Effector memory CD4-positive, alpha-beta T cell (primary cell): ENCODE measurements at places on chromosomes 16 and 17.

- no peak for DNase-seq
Observed at GRCh38 chr17:4946312-4946976, 1.9 kb downstream of the PFN1 start.

GRCh38 chr17:39706921-39707337, 7.1 kb downstream of the ERBB2 start:
- DNase-seq = no peak

DNA sequence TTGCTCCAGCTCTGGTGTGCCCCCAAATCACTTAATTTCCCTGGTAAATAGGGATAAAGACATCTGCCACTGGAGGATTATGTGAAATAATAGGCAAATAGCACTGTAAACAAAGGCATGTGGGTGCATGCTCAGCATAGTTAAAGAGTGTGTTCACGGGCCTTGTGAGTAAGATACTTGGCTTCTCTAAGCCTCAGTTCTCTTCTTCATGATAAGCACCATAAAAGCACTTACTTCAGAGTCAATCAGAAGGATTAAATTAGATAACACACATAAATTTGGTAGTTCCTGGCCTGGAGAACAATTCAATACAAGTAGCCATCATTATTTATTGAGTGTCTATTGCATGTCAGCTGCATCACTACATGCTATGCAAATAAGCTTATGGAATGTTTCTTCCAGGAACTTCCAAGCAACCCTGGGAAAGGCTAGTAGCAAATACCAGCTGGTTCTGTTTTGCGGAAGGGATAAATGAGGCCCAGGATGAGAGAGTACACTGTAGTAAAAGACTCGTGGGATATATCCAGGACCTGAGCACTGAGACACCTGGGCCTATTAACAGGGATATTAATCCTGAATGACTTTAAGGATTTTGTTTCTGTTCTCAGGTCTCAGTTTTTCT, 14.5 kb downstream of the CCL11 start:
- no peak for DNase-seq

DNA sequence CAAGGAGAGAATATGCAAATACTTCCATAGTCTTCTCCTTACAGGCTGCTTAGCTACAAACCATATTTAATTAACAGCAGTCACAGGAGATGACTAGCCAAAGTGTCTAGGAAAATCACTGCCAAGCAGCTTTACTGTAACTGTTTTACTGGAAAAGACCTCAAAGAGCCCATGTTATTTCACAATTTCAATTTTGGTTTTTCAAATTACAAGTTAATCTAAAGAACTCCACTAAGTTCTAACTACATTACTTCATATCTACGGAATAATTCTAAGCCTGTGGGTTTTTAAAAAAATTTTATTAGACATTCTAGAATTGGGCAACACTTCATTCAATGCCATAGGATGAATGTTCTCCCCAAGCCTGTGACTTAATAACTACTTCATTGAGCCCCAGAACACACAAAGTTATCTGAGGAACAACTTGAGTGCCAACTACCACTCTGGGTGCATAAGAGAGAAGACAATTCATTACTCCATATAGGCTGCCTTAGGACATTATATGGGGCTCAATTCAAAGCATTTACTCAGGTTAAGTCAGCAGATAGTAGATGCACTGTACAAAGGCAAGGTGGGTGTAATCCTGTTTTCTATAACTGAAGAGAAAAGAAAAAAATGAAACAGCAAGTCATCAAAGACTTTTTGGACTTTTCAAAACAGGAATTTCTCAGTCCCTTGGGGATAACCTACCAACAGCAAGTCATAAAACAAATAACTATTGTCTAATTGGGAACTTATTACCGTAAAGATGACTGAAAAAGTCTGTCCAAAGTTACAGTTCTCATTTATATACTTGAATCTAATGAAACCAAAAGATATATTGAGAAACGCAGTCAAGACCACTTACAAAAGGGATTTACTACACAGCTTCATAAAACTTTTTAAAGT, 33.0 kb downstream of the STAT3 start:
- no peak for DNase-seq

DNA sequence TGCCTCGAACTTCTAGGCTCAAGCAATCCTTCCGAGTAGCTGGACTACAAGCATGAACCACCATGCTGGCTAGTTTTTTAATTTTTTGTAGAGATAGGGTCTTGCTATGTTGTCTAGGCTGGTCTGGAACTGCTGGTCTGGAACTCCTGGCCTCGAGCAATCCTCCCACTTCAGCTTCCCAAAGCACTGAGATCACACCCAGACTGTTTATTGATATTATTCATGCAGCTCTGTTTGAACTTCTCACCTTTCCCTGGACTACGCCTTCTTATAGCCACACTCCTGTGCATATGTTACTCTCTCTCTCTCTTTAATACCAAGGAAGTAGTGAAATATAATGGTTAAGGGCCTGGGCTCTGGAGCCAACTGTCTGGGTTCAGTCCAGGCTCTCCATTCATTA, 4.6 kb downstream of the COG7 start:
- no peak for DNase-seq

GRCh38 chr17:76439314-76439928, 13.5 kb downstream of the UBE2O start:
- DNase-seq = no peak

DNA sequence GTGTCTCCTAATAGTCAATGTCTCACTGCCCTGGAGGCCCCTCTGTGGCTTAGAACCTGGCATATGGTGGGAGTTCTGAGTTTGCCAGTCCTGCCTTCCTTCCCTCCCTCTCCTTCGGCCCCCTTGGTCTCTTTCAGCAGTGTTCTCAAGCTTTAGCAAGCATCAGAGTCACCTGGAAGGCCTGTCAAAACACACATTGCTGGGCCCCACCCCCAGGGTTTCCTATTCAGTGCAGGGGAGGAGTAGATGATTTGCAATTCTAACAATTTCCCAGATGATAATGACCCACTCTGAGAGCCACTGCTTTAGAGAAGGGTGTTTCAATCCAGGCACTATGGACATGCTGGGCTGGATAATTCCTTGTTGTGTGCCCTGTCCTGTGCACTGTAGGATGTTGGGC, 26.4 kb upstream of the TMEM220 start:
- no peak for DNase-seq

DNA sequence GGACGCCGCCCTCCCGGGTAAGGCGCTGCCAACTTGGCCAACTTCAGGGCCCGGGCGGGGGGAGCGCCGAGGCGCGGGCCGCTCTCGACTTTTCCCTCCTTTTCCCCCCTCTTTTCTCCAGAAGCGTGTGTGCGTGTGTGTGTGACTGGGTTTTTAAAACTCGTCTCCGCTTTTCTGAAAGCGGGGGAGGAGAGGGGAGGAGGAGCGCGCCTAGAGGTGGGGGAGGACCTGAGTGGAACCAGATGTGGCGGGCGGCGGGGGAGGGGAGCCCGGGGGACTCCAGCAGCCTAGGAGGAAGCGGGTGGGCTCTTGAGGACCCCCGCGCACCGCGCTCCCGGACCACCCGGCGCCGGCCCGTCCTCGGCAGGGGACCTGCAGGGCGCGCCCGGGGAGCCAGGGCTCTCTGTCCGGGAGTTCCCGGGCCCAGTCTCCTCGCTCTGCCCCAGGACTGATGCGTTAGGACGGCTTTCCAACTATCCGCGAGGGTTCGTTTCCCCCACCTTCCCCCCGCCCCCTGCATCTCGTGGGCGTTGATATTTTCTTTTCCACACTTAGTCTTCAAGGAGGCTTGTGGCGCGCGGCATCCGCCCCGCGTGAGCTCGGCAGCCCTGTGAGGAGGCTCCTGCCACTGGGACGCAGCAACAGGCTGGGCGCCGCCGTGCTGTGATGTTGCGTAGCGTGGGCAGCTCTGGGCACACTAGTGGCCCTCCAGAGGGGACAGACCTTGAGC, 599 bp downstream of the MRC2 start:
- no peak for DNase-seq

DNA sequence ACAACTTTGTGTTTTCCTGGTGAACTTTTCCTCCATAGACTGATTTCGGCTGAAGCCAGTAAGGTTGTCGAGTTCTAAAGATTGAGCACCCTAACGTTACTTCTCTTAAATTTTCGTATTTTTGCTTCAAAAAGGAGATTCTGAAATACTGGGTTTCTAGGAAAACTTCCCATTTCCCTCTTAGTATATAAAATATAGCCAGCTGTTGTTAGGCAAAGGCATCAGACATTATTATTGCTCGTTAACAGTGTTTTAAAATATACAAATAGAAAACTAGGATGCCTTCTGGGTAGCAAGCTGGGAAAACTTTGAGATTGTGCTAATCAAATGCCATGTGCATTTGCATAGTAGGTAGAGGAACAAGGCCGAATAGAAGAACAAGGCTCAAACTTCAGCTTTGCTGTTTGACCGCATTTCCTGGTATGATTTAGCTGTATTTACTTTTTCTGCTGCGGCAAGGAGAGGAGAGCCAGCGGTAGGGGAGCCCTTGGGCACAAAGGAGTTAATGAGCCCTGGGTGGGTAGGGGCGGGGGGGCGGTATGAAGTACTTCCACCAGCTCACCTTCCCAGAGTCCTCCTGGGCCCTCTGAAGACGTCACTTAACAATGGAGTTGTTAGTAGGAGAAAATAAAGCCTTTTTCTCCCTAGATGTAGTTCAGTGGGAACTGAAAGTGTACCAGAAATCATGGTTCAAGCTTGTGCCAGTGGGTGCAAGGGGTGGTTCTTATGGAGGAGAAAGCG, 151.9 kb downstream of the MSI2 start:
- DNase-seq = no peak

GRCh38 chr17:35645923-35646322, 58.8 kb downstream of the AP2B1 start:
- DNase-seq = no peak

- no peak for DNase-seq
Observed at GRCh38 chr16:17437127-17437720, 33.5 kb downstream of the XYLT1 start.

DNA sequence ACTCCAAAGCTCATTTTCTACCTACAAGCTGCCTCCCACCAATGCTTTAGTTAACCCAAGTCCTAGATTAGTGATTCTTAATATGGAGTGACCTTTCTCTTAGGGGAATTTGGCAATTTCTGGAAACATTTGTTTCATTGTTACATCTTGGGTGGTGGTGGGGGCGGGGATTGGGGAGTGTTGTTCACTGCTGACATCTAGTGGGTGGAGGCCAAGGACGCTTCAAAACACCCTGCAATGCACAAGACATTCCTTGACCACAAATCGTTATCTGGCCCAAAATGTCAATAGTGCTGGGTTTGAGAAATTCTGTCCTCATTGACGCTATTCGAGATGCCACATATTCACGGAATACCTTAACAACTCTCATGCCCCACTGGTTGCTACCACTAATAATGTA, 282.9 kb downstream of the RBFOX1 start:
- no peak for DNase-seq

DNA sequence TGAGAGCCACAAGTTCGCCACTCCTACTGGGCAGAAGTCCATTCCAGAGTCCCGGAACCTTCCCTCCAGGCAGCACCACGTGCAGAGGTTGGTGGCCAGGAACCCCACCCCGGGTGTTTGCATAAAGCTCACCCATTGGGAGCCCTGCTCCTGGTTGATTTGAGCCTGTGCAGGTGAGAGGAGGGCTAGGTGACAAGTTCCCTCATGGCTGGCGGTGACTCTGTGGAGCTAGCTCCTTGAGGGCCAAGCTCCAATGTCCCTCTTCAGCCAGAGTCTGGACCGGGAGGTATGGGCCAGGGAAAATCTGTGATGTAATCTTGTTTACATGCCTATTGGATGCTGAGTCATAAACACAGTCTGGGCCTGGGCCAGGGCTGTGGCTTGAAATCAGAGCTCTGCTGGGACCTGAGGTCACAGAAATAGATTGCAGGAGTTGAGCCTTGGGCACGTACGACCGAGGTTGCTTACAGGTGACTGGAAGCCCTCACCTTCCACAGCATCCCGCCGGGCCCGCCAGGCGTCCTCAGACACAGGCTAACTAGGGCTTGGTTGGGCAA, 118.9 kb downstream of the AATF start:
- DNase-seq = no peak

DNA sequence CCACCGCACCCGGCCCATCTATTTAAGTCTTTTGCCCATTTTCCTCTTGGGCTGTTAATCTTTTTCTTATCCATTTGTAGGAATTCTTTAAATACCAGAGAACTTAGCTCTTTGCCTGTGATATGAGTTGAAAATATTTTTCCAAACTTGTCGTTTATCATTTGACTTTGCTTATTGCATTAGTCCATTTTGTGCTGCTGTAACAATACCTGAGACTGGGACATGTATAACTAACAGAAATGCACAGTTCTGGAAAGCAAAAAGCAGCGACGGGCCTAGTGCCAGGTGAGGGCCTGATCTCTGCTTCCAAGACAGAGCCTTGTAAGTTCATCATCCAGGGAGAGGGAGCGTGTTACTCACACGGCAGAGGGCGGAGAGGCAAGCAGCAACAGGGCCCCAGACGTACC, 25.6 kb upstream of the BHLHA9 start:
- DNase-seq = no peak

GRCh38 chr17:218432-219110, 37.1 kb upstream of the DOC2B start:
- DNase-seq = no peak

DNA sequence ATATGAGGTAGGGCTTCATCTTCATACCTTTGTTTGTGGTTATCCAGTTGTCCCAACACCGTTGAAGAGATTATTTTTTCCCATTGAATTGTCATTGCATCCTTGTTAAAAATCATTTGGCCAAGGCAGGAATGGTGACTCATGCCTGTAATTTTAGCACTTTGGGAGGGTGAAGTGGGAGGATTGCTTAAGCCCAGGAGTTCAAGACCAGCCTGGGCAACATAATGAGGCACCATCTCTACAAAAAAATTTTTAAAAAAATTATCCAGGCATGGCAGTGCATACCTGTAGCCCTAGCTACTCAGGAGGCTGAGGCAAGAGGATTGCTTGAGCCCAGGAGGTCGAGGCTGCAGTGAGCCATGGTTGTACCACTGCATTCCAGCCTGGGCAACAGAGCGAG, 223.9 kb downstream of the TANC2 start:
- no peak for DNase-seq

GRCh38 chr16:81461243-81461642, 16.6 kb downstream of the CMIP start:
- no peak for DNase-seq

- DNase-seq = no peak
Observed at GRCh38 chr16:68902969-68903345, 59.6 kb downstream of the TANGO6 start.

DNA sequence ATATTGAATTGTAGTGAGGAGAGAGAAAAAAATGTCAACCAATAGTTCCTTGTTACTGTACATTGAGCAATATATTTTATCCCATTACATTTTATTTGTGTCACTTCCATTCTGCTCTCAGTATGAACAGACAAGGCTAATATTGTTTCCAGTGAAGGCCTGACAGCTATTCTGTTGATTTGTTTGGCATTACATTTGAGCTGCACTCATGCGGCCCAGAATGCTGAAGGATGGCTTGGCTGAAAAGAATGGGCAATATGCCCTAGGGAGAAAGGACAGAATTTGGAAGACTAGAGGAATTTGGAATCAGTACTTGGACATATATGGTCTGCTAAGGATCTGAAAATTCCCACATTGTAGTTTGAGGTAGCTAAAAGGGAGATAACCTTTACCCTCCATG, 1294.4 kb downstream of the CDH8 start:
- DNase-seq = no peak
